ENCODE measurements at places on chromosomes 1 and 21. TPM values are rescaled to one million over a fixed set of nuclear protein-coding genes. Genes with fewer than 3 reads are reported as not detected.

DNA sequence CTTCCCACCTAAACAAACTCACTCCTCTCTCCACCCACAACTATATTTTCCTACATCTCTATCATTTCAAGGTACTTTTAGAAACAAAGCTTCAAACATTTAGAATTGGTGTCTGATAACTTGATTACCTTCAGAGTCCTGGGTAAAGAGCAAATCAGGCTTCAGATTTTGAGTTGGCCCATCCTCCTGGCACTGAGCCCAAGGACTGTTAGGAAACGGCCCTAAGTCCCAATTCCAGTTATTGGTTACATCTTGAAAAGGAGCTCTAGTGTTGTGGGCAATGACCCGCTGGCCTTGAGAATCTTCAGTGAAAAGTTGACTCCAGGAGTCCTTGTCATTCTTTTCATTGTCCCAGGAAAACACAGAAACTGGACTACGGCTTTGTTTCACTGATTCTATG is 15.1 kb downstream of the MTFR1L start:
- no peaks in the 10 kb centered on the region for H3K4me1 ChIP-seq
- H3K27me3 ChIP-seq, result no peaks in the 10 kb centered on the region
- H3K36me3 ChIP-seq, result peaks cover 4% of the 10 kb centered on the region
- no peak overlapping the region for H3K27ac ChIP-seq
- no peak for DNase-seq
- no peak overlapping the region for H3K4me3 ChIP-seq

Gene CFHR3
- total RNA-seq, result 20.9 TPM

- no peak for DNase-seq
- H3K4me3 ChIP-seq, result no peak overlapping the region
- H3K27ac ChIP-seq, result no peak overlapping the region
- H3K27me3 ChIP-seq, result no peaks in the 10 kb centered on the region
- no peaks in the 10 kb centered on the region for H3K4me1 ChIP-seq
Observed at GRCh38 chr1:116558140-116558549, 12.7 kb downstream of the CD58 start.

DNA sequence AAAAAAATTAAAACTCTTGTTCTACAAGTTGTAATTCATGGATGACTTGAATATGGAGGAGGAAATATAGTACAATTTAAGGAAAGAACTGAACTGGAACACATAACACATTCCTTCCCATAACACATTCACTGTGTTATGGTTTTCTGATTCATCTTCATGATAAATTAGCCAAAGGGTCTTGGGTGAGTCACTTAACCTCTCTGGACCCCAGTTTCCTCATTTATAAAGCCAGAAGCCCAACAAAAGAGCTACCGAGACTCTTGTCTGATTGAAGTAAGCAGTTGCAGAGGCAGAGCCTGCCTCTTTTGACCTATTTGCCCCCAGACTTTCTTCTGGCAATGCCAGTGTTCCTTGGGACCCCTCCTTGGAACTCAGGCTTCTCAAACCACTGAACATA is 161.9 kb upstream of the KCTD3 start:
- DNase-seq, result no peak
- no peak overlapping the region for H3K4me3 ChIP-seq
- H3K27ac ChIP-seq, result no peak overlapping the region
- no peaks in the 10 kb centered on the region for H3K27me3 ChIP-seq
- no peaks in the 10 kb centered on the region for H3K4me1 ChIP-seq

GRCh38 chr1:30745156-30745833 is 12.3 kb downstream of the LAPTM5 start:
- H3K27me3 ChIP-seq, result no peaks in the 10 kb centered on the region
- H3K27ac ChIP-seq, result no peak overlapping the region
- DNase-seq, result no peak
- H3K4me3 ChIP-seq, result no peak overlapping the region
- H3K36me3 ChIP-seq, result no peaks in the 10 kb centered on the region

DNA sequence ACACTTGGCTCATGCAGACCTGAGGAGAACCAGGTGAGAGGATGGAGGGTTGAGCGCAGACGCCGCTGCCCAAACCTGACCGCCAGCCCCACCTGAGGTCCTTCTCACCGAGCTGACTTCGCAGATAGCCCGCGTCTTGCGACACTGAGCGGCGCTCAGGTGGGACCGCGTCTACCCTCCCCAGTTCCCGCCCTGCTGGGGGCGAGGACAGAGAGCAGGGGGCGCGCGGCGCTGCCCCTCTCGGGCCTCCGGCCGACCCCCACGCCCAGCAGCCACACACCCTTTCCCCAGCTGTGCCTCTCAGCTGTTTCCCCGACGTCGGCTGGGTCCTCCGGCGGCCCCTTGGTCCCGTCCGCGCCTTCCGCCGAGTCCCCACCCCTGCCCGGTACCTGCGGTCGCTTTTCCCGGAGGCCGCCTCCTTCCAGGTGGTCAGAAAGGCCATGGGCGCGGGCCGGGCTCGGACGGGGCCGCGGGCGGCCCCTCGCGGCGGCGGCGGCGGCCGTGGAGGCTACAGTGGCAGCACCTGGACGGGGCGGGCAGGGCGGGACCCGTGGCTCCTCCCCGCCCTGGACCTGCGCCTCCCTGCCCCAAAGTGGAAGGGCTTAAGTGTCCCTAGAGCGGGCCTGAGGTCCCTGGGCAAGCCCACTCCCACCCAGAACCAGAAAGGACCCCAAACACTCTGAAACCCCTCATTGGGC is 14.4 kb upstream of the TTC39A start:
- no peaks in the 10 kb centered on the region for H3K36me3 ChIP-seq
- peak; percentile 47 for DNase-seq
- H3K4me1 ChIP-seq, result peaks cover 3% of the 10 kb centered on the region

Gene MYCL
- total RNA-seq, result 39.8 TPM

- H3K27me3 ChIP-seq, result no peaks in the 10 kb centered on the region
- peaks cover 12% of the 10 kb centered on the region for H3K4me1 ChIP-seq
- H3K27ac ChIP-seq, result peak overlapping the region; percentile 72
- DNase-seq, result peak; percentile 73
- no peaks in the 10 kb centered on the region for H3K36me3 ChIP-seq
- peak overlapping the region; percentile 85 for H3K4me3 ChIP-seq
Observed at GRCh38 chr1:54053745-54054437, 483 bp downstream of the TCEANC2 start.

- H3K27me3 ChIP-seq, result no peaks in the 10 kb centered on the region
- no peak overlapping the region for H3K4me3 ChIP-seq
- no peaks in the 10 kb centered on the region for H3K4me1 ChIP-seq
- no peaks in the 10 kb centered on the region for H3K36me3 ChIP-seq
Observed at GRCh38 chr21:34827445-34828235, 158.8 kb downstream of the CLIC6 start.

GRCh38 chr1:206087091-206087490 is 30.1 kb downstream of the AVPR1B start:
- no peaks in the 10 kb centered on the region for H3K36me3 ChIP-seq
- no peak for DNase-seq
- no peak overlapping the region for H3K27ac ChIP-seq
- H3K4me3 ChIP-seq, result no peak overlapping the region
- H3K4me1 ChIP-seq, result no peaks in the 10 kb centered on the region

Gene SPOCD1
- total RNA-seq, result 1.4 TPM

DNA sequence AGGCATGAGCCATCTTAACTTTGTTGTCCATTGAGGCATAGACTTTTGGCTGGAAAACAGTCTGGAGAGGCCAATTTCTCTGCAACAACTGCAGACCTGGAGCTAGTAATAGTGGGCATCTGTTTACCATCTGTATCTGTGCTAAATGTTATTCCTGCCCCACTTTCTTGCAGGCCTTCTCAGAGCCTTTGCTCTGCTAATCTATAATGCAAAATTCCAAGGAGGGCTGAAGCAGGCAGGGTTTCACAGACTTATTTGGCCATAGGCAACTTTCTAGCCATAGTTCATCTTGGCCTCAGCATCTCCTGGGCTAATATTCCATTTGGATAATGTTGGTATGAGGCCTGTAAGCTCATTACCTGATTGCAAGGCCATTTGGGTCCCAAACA is 124.5 kb upstream of the CSF3R start:
- H3K27me3 ChIP-seq, result no peaks in the 10 kb centered on the region
- no peaks in the 10 kb centered on the region for H3K36me3 ChIP-seq
- DNase-seq, result no peak
- peaks cover 3% of the 10 kb centered on the region for H3K4me1 ChIP-seq
- no peak overlapping the region for H3K27ac ChIP-seq

Gene GPR153
- 8.4 TPM for total RNA-seq

DNA sequence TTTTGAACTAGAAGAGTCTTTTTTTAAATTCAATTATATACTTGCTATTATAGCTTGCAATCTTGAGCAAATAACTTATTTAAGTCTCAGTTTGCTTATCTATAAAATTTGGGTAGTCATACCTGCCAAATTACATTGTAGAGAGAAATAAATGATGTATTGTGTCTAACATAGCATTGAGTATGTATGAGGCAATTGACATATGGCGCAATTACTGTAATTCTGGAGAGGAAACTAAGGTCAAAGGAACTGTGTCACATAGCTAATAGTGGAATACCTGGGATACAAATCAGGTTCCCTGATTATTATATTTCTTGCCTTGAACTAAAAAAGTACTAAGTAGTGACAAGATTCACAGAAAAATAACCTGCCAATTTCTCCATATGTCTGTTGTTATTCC is 302.5 kb downstream of the PDE4B start:
- H3K27me3 ChIP-seq, result no peaks in the 10 kb centered on the region
- no peak overlapping the region for H3K27ac ChIP-seq
- DNase-seq, result no peak
- no peaks in the 10 kb centered on the region for H3K36me3 ChIP-seq
- H3K4me3 ChIP-seq, result no peak overlapping the region

- DNase-seq, result no peak
- H3K27me3 ChIP-seq, result no peaks in the 10 kb centered on the region
- no peak overlapping the region for H3K4me3 ChIP-seq
Observed at GRCh38 chr1:98898940-98899339, 105.7 kb downstream of the PLPPR5 start.

DNA sequence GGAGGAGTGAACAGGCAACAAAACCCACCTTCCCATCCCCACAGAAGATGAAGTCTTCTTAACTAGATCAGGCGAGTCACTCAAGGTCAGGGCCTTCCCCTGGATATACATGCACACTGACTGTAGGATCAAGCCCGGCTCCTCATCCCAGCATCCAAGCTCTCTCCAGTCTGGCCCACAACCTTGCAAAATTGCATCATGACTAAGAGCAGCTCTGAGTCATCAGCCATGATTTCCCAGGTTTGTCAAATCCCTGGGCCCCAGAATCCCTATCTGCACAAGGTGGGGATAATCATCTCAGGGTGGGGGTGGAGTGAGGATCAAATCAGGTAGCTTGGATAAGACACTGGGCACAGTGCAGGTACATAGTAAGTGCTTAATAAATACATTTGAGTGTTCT is 199.3 kb upstream of the GRIK3 start:
- no peaks in the 10 kb centered on the region for H3K27me3 ChIP-seq
- H3K4me1 ChIP-seq, result peaks cover 28% of the 10 kb centered on the region
- no peak overlapping the region for H3K4me3 ChIP-seq
- DNase-seq, result no peak
- H3K36me3 ChIP-seq, result no peaks in the 10 kb centered on the region
- no peak overlapping the region for H3K27ac ChIP-seq

DNA sequence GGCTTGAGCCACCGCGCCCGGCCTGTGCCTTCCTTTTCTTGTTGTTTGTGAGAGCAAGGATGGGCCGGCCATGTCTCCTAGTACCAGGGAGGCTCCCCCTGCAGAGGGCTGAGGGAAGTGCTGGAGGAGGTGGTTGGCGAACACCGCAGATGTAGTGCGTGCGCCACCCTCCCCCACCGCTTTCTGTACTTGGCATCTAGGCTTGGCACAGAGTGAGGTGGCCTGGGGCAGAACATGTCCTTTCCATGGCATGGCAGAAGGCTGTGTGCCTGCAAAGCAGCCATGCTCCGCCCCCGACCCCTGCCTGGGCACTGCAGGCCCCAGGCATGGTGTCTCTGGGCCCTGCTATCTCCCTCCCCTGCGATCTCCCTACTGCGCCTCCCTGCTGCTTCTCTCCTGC is 30.7 kb downstream of the ALPL start:
- no peaks in the 10 kb centered on the region for H3K27me3 ChIP-seq
- H3K4me1 ChIP-seq, result no peaks in the 10 kb centered on the region
- H3K36me3 ChIP-seq, result no peaks in the 10 kb centered on the region
- DNase-seq, result peak; percentile 63
- no peak overlapping the region for H3K27ac ChIP-seq

- H3K36me3 ChIP-seq, result no peaks in the 10 kb centered on the region
- H3K4me1 ChIP-seq, result no peaks in the 10 kb centered on the region
- H3K4me3 ChIP-seq, result no peak overlapping the region
- no peak for DNase-seq
- H3K27ac ChIP-seq, result no peak overlapping the region
Observed at GRCh38 chr1:239662950-239663349, 276.6 kb downstream of the CHRM3 start.

Gene ZNF670
- total RNA-seq, result 22.1 TPM

DNA sequence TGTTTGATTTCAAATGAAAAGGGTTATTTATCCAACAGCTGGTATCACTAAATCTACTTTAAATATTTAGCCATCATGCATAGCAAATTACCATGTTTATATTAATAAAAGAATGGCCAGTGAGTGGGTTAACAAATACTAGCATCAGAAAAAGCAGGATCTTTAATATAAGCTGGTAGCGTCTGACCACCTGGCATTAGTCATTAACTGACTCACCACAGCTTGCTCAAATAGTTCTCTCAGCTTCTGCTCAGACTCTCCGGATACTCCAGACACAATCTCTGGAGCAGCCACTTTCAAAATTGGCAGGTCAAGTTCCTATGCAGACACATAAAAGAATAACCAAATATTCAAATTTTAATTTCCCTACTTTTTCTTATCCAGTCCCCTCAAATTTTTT is 29.6 kb downstream of the NVL start:
- DNase-seq, result no peak
- H3K4me3 ChIP-seq, result no peak overlapping the region
- no peaks in the 10 kb centered on the region for H3K27me3 ChIP-seq
- H3K36me3 ChIP-seq, result peaks cover 27% of the 10 kb centered on the region

GRCh38 chr1:6275826-6276782 is 15.2 kb upstream of the GPR153 start:
- no peak for DNase-seq
- no peak overlapping the region for H3K4me3 ChIP-seq
- H3K27ac ChIP-seq, result peak overlapping the region; percentile 29
- no peaks in the 10 kb centered on the region for H3K36me3 ChIP-seq
- H3K27me3 ChIP-seq, result no peaks in the 10 kb centered on the region
